ENCODE measurements at places on chromosomes 5 and 9.

GRCh38 chr9:115116421-115117284 lies 1.3 kb downstream of the TNC start:
- no peak for DNase-seq

DNA sequence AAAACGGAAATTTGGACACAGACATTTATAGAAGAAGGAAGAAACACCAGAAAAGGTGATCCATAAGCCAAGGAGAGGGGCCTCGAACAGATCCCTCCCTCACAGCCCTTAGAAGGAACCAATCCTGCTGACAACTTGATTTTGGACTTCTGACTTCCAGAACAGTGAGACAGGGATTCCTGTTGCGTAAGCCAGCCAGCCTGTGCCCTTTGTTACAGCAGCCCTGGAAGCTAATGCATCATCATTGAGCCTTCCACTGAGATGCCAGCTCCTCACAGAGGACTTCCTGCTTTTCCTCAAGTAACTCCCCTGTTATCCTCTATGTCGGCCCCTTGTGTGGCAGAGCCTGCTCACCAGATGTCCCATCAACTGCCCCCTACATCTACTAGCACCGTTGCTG lies 94.1 kb downstream of the JMY start:
- DNase-seq = no peak

DNA sequence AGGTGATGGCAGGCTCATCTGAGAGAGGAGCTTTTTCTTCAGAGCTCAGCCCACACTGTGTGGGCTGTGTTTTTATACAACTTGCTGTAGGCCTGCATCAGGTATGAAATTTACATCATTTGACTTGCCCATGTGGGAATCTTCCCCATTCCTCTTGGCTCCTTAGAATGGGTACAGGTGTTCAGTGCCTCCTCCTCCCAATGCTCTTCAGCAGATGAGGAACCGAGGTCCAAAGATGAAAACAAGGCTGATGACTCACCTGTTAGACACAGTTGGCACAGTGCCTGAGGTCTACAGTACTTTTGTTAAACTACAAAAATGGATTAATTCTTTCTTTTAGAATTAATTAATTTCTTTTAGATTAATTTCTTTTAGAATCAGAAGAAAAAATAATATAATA lies 20.8 kb downstream of the PAPPA start:
- DNase-seq = no peak

DNA sequence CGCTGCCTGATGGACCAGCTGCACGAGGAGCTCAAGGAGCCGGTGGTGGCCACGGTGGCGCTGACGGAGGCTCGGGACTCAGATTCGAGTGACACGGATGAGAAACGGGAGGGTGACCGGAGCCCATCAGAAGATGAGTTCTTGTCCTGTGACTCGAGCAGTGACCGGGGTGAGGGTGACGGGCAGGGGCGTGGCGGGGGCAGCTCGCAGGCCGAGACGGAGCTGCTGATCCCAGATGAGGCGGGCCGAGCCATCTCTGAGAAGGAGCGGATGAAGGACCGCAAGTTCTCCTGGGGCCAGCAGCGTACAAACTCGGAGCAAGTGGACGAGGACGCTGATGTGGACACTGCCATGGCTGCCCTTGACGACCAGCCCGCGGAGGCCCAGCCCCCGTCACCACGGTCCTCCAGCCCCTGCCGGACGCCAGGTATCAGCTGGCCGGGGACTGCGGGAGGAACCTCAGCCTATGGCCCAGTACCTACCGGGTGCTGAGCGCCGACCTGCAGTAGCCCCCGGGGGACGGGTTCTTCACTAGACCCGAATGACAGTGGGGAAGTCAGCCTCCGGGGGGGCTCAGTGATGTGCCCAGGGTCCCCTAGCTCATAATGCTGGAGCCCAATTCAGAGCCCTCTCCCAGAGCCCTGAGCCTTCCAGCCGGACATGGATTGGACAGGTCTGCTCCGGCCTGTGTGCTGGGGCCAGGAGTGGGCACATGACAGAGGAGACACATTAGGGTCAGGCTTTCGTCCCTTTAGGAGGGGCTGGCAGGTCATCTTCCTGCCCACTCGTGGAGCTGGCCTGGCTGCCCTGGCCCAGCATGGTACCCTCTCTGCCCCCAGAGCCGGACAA lies 33.0 kb downstream of the USP20 start:
- no peak for DNase-seq

DNA sequence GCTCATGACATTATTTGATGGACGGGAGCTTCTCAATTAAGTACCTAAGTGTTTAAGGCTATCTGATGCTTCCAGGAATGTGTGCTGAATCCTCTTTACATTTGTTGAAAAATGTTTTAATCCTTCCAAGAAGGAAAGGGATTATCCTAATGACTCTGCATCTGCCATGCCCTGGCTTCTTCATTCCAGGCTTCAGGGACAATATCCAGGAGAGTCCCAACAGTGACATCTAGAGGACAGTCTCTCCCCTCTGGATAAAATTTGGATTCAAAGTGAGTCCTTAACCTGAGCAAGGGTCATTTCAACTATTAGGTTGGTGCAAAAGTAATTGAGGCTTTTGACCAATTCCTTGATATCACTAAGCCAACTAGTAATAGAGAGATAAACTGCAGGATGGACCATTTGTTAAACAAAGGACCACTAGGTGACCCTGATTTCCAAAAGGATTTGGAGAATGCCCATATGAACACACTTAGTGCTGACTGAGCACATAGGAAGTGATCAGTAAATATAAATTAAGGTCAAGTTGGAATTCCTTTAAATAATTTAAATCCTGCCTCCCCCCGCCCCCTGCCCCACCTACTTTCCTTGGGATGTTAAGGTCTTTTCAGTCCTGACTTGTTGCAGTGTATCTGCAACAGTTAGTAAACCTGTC lies 19.1 kb downstream of the TNFSF8 start:
- DNase-seq = no peak

DNA sequence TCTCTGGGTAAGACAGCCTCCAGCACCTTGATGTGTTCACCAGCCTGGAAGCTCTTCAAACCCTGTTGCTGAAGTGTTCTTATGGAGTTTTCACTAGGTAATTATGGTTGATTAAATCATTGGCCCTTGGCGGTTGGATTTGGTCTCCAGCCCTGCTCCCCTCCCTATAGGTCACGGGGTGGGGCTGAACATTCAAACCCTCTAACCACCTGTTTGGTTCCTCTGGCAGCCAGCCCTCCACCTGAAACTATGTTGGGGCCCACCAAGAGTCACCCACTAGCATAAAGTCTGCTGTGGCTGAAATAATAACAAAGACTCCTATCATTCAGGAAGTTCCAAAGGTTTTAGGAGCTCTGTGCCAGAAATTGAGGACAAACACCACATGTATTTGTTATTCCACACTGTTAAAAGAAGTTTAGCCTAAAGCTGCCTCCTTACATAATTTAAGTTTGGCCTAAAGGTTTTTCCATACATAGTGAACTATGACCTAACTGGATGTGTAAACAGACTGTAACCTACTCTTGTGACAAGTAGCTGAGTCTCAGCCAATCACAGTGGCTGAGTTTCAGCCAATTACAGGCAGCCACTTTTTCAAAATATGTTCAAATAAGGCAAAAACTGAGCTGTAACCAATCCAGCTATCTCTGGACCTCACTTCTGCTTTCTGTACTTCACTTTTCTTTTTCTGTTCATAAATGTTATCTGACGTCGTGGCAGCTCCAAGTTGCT lies 34.8 kb downstream of the TMEM252 start:
- DNase-seq = no peak

DNA sequence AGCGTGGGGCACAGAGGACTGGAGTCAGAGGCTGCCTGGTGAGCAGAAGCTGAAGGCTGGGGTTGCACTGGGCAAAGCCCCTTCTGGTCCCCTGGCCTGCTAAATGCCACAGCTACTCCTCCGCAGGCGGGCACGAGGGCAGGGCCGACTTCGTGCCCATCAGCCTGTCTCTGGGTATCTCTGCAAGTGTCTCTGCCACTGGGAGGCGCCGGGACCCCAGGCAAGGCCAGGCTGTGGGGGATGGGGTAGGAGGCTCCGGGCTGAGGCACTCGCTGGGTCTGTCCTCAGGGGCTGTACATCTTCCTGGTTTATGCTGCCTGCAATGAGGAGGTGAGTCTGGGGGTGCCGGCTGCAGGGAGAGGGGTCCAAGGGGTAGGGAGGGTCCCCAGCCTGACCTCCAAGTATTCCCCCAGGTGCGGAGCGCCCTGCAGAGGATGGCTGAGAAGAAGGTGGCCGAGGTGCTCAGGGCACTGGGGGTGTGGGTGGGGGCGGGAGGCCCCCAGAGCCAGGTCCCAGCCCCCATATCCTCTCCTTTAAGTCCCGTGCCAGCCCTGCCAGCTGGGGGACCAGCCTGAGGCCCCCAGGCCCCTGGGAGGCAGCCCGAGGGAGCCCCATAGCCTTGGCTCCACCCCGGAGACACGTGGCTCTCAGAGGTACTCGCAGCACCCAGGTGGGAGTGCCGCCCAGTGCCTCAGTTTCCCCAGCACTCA lies 25.1 kb downstream of the ADGRD2 start:
- DNase-seq = no peak

GRCh38 chr5:57456531-57457135 lies 26.0 kb downstream of the ACTBL2 start:
- no peak for DNase-seq

GRCh38 chr5:135493406-135494180 lies 41.4 kb upstream of the TIFAB start:
- DNase-seq = peak; percentile 29

DNA sequence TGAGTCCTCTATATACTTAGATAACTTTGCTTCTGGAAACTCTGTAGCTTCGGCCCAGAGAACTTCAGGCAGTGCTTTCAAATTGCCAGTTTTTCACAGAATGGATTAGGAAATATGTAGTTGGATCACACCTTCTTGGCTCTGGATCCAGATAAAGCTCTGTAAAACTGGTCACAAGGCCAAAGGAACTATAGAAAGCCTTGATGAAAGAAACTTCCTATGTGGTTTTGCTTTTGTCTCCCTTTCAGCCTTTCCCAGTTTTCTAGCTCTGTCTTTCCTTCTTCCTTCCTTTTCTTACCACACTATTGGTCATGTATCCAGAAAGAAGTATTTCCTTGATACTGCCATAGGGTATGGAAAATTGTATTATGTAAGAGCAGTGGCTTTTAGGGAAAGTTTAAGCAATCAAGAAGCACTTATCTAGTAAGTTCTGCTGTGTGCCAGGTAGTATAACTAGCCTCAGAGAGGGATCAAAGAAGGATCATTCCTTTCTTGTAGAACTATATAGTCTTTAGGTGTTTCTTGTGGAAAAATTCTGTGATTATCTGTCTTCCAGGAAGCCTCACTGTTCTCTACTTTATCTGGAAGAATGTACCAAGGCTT lies 6.3 kb downstream of the GPR21 start:
- DNase-seq = no peak

DNA sequence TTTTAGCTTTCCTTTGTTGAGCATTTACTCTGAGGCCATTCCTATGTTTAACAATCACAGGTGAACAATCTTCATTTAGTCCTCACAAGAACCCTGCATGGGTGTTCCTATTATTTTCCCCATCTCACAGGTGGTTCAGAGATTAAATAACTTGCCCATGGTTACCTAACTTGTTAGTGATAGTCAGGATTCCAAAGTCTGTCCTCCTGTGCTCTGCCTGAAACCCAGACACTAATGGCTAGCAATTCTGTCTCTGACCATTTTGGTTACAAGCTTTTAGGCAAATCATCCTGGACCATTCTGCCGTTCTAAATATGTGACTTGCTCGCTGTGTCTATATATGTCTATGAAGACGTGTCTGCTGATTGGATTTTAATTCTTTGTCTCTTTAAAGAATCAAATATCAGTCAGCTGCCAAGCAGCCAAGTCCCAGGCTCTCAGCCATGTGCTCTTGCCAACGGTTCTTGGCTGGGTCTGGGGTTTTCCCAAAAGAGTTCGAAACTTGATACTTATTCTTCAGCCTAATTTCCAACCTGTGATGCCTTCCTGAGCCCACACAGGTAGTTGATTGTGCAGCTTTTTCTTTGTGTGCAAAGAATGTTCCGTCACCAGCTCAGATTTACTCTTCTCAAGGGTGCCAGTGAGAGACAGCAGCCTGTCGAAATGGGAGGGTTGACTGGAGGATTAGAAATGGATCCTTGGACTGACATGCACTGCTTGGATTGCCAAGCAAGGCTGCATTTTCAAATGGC lies 121.7 kb downstream of the NREP start:
- DNase-seq = no peak

DNA sequence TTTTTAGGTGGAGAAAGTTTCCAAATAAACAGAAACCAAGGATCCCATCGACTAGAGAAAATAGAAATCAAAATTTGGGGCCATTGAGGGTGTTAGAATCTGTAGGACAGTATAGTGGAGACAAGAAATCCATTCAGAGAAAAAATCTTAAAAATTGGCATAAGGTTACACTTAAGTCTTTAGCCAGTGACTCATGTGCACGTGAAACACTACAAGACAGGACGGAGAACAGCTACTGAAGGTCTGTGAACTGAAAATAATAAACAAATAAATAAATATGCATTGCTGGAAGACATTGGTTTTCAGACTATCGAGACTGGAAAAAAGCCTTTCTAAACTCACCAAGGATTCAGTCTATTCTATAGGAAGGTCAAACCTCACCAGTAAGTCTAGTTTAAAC lies 1955.5 kb downstream of the MAT2B start:
- no peak for DNase-seq

DNA sequence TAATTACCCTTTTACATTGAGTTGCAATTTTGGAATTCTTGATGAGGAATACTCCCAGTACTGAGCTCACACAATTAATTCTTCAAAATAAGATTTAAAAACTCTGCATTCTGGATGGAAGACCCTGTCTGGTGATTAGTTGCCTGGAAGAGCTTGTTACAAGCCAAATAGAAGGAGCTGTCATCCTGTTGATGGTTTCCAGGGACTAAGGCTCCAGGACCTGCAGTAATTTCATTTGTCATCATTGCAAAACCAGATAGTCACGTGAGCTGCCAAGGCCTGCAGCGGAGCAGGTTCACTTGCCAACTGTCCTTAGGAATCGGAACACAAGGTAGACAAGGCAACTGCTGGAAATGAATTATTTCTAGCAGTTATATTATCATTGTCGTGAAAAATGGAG lies 597.7 kb downstream of the CCDC171 start:
- DNase-seq = no peak

GRCh38 chr9:38405785-38406184 lies 13.3 kb downstream of the ALDH1B1 start:
- DNase-seq = no peak

DNA sequence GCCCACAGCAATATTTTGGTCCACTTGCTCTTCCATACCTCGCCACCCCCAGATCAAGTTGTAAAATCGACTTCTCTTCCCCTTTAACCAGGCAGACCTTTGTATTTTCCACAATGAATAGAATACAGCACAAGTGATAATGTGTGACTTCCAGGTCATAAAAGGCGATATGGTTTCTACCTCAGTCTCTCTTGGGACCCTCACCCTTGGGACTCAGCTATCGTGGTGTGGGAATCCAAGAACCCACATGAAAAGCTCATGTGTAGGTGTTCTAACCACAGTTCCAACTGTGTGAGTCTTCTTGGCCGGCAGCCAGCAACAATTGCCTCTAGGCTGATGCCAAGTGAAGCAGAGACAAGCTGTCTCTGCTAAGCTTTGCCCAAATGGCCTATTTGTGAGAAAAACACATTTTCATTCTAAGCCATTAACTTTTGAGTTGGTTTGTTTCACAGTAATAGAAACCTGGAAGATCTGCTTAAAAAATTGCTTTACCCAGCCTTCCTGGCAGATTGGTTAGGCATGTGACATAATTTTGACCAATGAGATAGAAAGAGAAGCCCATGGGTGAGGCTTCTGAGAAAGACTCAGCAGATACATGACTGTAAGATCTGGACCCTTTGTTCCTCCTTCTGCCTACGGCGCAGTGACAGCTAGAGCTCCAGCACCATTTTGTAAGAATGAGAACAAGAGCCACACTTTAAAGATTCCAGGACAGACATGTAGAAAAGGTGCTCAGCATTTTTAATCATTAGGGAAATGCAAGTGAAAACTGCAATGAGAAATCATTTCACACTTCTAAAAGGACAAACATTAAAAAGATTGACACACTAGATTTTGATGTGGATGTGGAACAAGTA lies 18.3 kb upstream of the MLLT3 start:
- DNase-seq = peak; percentile 50

All from T-helper 1 cell (primary cell).